ENCODE measurements at places on chromosomes 4 and X.

DNA sequence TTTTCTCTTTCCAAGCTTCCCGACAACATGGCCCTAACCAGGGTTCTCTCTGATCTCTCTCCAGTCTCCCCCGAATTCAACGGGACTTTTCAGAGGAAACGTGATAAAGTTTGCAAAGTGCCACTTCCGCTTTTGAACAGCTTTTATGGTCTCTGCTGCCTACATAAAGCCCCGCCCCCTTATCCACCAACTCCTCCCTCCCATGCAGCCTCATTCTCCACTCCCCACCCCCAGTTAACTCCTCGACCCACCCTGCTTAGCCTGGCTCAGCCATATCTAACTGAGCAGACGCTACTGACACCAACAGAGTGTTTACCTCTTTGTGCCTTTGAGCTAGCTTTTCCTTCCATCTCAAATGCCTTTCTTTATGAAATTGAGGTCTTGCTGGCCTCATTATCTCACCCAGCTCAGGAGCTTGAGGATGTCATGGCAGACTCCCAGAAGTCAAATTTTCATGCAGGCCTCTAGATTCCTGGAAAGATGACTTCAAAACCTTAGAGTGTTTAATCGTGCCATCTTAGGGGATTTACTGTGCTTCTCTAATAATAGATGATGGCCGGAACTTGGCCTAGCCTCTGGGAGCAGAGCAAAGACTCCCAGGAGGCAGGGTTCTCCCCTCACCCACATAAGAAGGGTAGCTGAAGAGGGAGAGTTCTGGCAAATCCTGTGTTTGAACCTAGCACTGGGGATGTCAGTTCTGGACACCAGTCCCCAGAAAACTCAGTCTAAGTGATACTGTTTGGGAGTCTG is 606.0 kb downstream of the BCOR start:
- DNase-seq, result no peak

DNA sequence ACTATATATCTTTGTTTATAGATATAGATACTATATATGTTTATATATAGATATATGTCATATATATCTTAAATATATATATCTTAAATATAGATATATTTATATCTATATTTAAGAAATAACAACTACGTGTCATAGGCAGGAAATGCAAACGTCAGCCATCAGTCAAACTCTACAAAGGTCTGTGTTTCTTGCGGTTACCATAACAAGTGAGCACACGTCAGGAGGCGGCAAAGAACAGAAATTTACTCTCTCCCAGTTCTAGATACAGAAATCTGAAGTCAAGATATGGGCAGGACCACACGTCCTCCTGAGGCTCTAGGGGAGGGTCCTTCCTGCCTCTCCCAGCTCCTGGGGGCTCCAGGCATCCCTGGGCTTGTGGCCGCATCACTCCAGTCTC is 6.5 kb downstream of the PLCXD1 start:
- DNase-seq, result no peak

GRCh38 chr4:52199574-52200338 is 148.7 kb downstream of the SPATA18 start:
- DNase-seq, result no peak

DNA sequence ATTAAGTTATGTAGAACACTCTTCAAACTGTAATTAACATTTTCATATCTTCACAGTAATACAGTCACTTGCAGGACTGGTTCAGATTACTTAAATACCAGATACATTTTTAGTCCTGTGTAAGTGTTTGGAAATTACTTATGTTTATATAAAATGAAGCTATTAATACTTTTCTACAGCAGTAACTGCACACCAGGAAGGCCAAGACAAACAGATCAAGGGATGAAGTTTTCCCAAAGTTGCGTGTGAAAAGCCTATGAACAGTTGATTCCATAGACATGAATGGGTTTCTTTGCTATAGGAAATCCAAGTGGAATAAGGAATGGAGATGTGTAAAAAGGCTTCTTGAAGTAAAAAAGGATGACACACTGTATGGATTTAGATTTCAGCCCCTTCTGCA is 28.9 kb upstream of the DRP2 start:
- DNase-seq, result no peak

DNA sequence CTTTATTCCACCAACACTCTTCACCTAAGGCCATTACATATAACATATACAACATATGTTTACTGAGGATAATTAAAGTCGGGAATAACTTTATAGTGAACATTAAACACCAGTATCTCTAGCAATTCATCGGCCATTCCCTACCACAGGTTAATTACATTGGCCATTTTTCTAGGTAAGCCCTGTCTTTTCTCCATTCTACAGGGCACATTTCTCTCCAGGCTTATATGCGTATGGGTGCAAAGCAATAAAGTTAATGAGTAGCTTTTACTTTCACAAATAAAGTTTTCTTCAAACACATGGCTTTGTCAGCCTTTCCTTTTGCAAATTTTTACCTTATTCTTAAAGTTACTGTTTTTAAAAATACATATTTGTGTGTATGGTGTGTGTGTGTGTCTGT is 111.9 kb upstream of the IQCM start:
- no peak for DNase-seq

GRCh38 chrX:72621625-72622485 is 49.2 kb upstream of the HDAC8 start:
- no peak for DNase-seq

DNA sequence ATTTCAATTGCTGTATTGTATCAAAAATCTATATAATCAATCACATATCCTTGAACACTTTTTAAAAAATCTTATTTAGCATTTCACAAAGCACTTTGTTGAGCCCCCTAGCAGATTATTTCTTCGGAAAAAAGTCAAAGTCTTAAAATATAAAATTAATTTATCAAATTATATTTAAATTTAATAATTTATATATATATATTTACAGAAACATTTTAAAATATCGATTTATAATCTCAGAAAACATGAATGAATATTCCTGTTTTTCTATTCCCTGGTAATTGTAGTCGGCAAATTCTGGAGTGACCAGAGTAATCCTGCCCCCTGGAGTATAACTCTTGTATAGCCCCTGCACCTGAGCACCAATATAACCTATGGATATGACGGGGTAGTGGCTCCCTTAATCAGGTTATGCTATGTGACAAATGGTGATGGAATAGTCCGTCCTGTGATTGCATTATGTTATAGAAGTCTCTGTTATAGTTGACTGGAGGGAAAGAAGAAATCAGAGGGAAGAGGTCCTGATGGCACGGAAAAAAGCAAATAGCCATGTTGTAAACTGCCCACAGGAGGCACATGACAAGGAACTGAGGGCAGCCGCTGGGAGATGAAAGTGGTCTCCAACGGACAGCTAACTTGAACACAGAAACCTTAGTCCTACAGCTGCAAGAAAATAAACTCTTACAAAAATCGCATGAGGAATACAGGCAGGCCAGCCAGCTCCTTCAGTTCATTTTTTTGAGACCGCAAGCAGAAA is 1092.3 kb downstream of the ARAP2 start:
- no peak for DNase-seq
